PC-3 (cell line): ENCODE measurements at places on chromosomes 13 and 19.

DNA sequence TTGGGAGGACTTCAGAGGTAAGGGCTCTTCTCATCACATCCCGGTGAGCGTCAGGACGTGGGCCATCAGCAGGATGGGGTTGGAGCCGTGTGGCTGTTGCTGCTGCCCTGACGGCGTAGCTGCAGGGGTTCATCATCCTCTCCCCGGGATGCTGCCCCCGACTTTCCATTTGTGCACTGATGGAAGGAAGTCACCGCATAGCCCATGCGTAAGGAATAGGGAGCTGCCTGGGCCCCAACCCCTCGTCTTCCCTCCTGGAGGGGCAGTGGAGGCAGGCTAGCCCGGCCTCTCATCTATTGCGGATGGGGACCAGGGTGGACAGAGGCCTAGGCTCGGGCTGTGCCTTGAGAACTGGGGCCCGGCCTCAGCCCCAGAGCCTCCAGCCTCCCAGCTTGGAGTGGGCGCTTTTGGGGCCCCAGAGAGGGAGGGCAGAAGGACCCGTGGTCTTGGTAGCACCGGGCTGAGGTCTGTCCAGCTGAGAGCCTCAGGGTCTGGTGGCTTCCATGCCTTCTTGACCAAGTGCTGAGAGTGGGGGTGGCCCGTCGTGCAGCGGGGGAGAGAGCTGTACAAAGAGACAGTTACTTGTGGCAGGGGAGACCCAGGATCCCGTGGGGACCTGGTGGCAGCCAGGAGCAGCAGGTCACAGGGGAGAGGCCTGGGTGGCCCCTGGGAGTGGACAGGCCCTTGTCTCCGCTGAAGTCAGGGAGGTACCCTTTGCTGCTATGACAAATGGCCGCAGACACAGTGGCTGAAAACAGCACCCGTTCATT is 44.0 kb downstream of the KDM4B start:
- no peak overlapping the region for H3K27ac ChIP-seq
- DNase-seq: no peak
- peaks cover 6% of the 10 kb centered on the region for H3K36me3 ChIP-seq
- no peaks in the 10 kb centered on the region for H3K4me1 ChIP-seq

DNA sequence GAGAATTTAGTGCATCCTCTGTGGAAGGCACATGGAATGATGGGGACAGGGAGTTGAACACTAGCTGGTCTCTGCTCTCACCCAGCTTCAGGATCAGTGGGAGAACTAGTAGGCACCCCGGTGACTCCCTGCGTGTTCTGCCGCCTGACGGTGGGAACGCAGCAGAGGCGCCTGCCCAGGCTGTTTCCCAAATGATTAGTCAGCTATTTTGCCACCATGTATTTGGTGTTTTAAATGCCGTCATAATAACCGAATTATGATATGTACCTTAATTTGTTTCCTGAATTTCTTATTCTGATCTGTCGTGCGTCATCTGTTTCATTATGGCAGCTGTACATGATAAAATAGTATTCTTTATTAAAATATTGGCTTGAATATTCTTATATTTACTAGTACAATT is 115.9 kb upstream of the GJB6 start:
- H3K4me1 ChIP-seq: peaks cover 25% of the 10 kb centered on the region
- no peak overlapping the region for H3K4me3 ChIP-seq
- no peak for DNase-seq
- no peaks in the 10 kb centered on the region for H3K36me3 ChIP-seq
- H3K27me3 ChIP-seq: no peaks in the 10 kb centered on the region

- no peaks in the 10 kb centered on the region for H3K4me1 ChIP-seq
- no peak overlapping the region for H3K27ac ChIP-seq
- H3K27me3 ChIP-seq: no peaks in the 10 kb centered on the region
Measured at GRCh38 chr19:31356587-31357314, 7.5 kb upstream of the TSHZ3 start.

GRCh38 chr13:20001366-20002190 is 43.1 kb downstream of the ZMYM2 start:
- no peak overlapping the region for H3K4me3 ChIP-seq
- H3K4me1 ChIP-seq: peaks cover 7% of the 10 kb centered on the region; the same call in 1 of the 2 replicates
- peaks cover 39% of the 10 kb centered on the region for H3K36me3 ChIP-seq
- no peak for DNase-seq
- H3K27ac ChIP-seq: no peak overlapping the region

- H3K4me3 ChIP-seq: no peak overlapping the region
- H3K27me3 ChIP-seq: no peaks in the 10 kb centered on the region
- DNase-seq: no peak
- H3K4me1 ChIP-seq: peaks cover 15% of the 10 kb centered on the region
- peaks cover 30% of the 10 kb centered on the region; the same call in 1 of the 2 replicates for H3K36me3 ChIP-seq
Measured at GRCh38 chr19:47158879-47159503, 28.4 kb downstream of the SAE1 start.

GRCh38 chr13:98072476-98072875 is 70.4 kb upstream of the FARP1 start:
- no peak overlapping the region for H3K4me3 ChIP-seq
- H3K4me1 ChIP-seq: no peaks in the 10 kb centered on the region
- no peak overlapping the region for H3K27ac ChIP-seq
- no peaks in the 10 kb centered on the region for H3K27me3 ChIP-seq
- no peak for DNase-seq

GRCh38 chr13:111115965-111116521 is 933 bp downstream of the ARHGEF7 start:
- peak overlapping the region; percentile 54 for H3K4me3 ChIP-seq
- peaks cover 3% of the 10 kb centered on the region; the same call in 1 of the 2 replicates for H3K4me1 ChIP-seq
- peaks cover 82% of the 10 kb centered on the region for H3K27me3 ChIP-seq
- H3K27ac ChIP-seq: no peak overlapping the region
- DNase-seq: peak; percentile 42
- H3K36me3 ChIP-seq: no peaks in the 10 kb centered on the region

DNA sequence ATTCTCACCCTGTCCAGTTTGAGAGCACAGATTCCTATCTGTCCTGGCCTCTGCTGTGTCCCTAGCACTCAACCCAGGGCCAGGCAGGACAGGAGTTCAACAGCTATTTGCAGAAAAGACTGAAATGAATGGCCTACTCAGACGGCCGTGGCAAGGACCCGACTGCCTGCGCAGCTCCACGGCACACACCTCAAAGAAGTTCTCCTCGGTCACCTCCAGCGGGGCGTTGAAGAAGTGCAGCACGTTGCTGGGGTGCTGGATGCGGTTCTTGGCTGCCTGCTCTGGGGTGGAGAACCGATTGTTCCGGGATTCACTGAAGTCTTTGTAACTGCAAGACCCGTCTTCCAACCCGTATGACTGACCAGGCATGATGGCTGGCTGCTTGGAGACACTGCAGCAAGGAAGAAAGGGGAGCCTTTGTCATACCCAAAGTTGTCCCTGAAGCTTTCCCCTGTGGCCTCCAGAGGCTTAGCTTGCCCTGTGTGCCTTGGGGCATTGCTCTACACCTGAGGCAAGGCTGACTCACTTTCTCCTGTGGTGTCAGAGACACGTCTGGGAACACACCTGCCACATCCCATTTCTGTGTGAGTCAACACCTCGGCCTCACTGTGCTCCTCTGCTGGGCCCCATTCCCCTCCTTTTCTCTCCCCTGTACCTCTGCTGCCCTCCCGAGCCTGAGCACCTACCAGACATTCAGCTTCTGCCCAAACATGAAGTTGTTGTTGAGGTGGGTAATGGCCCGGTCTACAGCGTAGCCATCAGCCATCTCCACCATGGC is 6.8 kb upstream of the ECH1 start:
- DNase-seq: peak; percentile 94
- H3K27ac ChIP-seq: peak overlapping the region; percentile 99
- peak overlapping the region; percentile 28 for H3K4me3 ChIP-seq
- peaks cover 54% of the 10 kb centered on the region for H3K4me1 ChIP-seq
- peaks cover 52% of the 10 kb centered on the region for H3K36me3 ChIP-seq

DNA sequence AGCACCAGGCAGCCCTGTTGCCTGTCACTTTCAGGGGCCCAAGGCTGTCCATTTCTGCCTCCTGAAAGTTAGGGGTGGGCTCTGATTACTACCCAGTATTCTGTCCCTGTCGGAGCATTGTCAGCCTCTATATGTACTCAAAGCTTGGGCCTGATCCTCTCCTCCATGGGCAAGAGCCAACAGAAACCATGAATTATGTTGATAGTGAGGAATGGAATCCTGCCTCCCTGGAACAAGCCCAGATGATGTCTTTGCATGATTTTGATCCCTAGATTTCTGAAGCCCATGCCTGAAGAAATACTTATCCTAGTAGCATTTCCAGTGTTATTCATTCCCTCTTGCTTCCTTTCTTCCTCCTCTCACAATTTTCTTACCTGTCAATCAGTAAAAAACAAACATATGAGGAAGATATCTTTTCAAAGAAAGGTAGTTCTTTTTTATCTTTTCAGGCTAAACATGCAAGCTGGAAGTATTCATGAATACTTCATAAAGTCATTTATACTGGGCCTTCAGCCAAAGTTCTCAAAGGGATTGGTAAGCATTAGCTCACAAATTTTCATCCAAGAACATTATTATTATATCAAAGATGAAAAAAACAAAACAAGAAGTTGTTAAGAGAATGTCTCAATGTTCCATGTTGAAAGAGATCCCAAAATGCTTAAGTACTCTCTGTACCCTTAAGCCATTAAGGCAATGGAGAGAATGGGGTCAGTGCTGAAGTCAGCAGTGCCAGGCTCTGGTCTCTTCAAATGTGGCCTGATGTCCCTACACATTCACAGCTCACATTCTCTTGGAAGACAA is 171.7 kb downstream of the NHLRC3 start:
- no peak for DNase-seq
- H3K36me3 ChIP-seq: no peaks in the 10 kb centered on the region
- no peak overlapping the region for H3K4me3 ChIP-seq
- no peaks in the 10 kb centered on the region for H3K27me3 ChIP-seq

- no peaks in the 10 kb centered on the region for H3K36me3 ChIP-seq
- H3K4me1 ChIP-seq: no peaks in the 10 kb centered on the region
- no peak overlapping the region for H3K4me3 ChIP-seq
- no peak overlapping the region for H3K27ac ChIP-seq
Measured at GRCh38 chr13:84029396-84029795, 147.1 kb upstream of the SLITRK1 start.

DNA sequence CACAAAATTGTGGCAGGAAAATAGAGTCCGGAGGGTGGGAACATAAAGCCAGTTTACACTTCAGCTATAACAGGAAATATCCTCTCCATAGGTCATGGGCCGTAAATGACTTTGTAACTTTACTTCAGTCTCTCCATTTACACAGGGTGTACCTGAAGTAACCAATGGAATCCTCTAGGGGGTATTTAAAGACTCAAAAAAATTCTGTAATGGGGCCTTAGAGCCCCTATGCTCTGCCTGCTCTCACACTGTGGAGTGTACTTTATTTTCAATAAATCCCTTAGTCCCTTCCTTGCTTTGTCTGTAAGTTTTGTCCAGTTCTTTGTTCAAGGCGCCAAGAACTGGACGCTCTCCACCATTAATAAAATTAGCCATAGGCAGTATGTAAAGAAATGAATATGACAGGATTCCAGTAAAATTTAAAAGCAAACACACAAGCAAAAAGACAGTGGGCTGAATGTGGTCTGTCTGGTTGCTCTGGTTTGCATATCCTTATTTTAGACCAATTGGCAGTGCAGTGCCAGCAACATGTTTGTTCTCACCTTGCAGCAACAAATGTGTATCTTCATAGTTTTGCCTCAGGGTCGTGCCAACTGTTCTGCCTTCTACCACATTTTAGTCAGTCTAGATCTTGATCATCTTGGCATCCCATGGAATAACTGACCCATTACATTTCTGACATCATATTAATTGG is 801.5 kb upstream of the SPRY2 start:
- no peaks in the 10 kb centered on the region for H3K27me3 ChIP-seq
- no peak overlapping the region for H3K4me3 ChIP-seq
- DNase-seq: peak; percentile 45
- peaks cover 6% of the 10 kb centered on the region; the same call in 1 of the 2 replicates for H3K4me1 ChIP-seq
- H3K27ac ChIP-seq: peak overlapping the region; percentile 36
- H3K36me3 ChIP-seq: no peaks in the 10 kb centered on the region

DNA sequence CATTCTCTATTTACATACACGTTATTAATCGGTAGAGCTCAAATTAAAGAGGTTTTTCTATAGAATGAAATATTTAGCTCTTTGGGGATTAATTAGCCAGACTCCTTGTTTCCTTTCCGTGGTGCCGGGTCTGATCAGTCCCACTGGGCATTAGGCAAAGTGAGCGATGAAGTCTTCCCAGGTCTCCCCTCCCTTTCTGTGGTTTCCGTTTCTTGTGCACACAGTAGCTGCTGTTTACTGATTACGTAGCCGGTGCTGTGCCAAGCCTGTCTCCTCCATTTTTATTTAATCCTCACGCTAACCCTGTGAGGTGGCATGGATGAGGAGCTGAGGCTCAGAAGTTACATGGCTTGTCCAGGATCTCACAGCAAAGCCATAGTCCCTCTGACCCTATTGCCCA is 9.0 kb downstream of the SLC25A15 start:
- no peaks in the 10 kb centered on the region for H3K36me3 ChIP-seq
- H3K27me3 ChIP-seq: no peaks in the 10 kb centered on the region
- peak; percentile 11 for DNase-seq
- H3K4me3 ChIP-seq: no peak overlapping the region

DNA sequence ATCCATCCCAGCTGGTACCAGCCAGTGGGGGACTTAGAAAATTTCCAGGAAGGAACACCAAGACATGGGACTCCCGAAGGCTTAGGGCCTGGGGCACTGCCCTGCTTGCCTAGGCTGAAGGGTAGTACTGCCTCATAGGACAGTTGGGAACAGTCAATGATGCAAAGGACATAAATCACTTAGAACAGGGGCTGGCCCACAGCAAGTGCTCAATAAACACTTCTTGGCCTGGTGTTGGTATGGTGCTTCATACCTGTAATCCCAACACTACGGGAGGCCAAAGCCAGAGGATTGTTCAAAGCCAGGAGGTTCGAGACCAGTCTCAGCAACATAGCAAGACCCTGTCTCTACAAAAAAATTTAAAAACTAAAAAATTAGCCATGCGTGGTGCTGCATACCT is 5.8 kb downstream of the KEAP1 start:
- H3K4me1 ChIP-seq: peaks cover 4% of the 10 kb centered on the region; the same call in 1 of the 2 replicates
- H3K27me3 ChIP-seq: no peaks in the 10 kb centered on the region
- no peak for DNase-seq

DNA sequence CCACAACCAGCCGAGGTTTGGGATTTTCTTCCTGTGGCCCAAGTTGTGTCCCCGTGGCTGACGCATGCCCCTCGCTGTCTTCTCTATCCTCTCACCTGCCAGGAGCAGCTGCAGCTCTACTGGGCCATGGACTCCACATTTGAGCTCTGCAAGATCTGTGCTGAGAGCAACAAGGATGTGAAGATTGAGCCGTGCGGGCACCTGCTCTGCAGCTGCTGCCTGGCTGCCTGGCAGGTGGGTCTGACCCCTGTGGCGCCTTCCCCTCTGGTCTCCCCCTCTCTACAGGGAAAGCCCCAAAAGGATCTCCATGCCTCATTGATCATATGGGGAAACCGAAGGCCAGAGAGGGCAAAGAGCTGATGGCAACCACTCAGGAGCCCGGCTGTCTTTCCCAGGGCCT is 14.6 kb downstream of the CBLC start:
- H3K36me3 ChIP-seq: no peaks in the 10 kb centered on the region
- no peak overlapping the region for H3K4me3 ChIP-seq
- no peak overlapping the region for H3K27ac ChIP-seq
- no peaks in the 10 kb centered on the region for H3K27me3 ChIP-seq
- H3K4me1 ChIP-seq: peaks cover 13% of the 10 kb centered on the region
- DNase-seq: no peak

GRCh38 chr19:18712981-18713380 is 29.5 kb downstream of the CRTC1 start:
- H3K4me3 ChIP-seq: no peak overlapping the region
- H3K27ac ChIP-seq: no peak overlapping the region
- H3K36me3 ChIP-seq: no peaks in the 10 kb centered on the region
- DNase-seq: no peak
- H3K27me3 ChIP-seq: no peaks in the 10 kb centered on the region
